ENCODE measurements at places on chromosomes 2 and 18.

GRCh38 chr2:20384953-20385352 is 34.3 kb upstream of the PUM2 start:
- no peak for DNase-seq

DNA sequence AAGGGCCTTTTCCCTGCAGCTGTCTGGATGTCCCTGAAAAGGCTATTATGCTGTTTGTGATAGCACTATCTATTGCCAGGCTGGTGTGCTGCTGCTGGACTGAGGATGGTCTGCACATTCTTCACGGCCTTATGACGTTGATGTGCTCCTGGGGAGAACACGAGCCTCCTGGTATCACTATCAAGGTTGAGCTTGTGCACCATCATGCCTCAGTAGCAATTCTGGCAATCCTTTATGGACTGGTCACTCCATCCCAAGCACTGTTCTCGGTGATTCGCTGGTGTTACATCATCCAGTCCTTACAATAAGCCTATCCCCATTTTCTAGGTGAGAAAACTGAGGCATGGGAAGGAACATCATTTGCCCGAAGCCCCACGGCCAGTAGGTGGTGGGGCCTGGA is 18.2 kb upstream of the CCBE1 start:
- DNase-seq, result no peak

- no peak for DNase-seq
Measured at GRCh38 chr18:26919201-26919600, 53.7 kb upstream of the AQP4 start.

DNA sequence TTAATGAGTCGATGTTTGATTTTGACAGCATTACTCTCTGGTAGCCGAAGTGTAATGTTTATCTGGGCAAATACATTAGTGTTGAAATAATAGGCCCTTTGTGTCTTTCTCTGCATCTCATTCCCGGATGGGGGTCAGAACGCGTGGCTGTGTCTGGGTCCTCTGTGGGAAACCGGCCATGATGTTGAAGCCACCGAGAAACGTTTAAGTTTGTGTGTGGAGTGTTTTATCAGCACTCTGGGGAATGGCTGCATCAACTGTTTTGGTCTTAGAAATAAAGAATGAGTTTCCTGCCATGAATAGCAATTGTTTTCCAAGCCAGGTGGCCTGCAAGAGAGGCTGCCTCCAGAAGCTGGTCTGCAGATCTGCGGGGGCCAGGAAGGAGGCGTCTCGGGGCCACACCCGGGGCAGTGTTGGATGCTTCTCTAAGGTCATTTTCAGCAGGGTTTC is 69.7 kb downstream of the RNF144A start:
- DNase-seq, result no peak

GRCh38 chr18:43422518-43422917 is 145.2 kb upstream of the SYT4 start:
- DNase-seq, result no peak

- DNase-seq, result no peak
Measured at GRCh38 chr2:215527736-215528135, 91.9 kb upstream of the FN1 start.

DNA sequence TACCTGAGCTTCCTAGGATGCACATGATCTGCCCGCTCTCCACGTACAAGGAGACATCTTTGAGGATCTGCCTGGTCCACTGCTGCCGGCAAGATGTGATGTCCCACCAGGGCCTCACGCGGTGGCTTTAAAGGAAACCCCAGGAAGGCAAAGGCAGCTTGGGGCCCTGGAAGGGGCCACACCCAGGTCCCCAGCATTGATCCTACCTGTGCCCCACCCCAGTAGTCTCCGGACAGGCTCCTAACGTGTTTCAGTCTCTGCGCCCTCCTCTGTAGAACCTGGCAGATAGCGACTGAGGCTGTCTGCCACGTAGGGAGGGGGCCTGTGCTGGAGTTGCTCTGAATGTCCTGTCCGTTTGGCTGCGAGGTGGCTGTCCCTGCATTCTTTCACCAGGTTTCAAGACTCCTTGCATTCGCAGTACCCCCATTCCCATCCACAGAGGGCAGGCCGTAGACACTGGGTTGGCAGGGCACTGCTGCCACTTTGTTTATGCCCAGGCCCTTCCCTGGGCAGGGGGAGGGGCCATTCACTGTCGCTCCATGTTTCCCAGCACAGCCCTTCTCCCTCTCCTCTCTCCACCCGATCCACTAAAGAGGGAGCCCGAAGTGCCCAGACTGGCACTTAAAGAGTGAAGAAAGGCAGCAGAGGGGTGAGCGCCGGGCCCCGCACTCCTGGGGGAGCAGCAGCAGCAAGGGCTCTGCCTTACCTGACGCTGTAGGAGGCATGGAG is 644 bp downstream of the ABCG5 start:
- DNase-seq, result no peak

GRCh38 chr2:225270861-225271260 is 128.6 kb upstream of the NYAP2 start:
- peak; percentile 40 for DNase-seq

Measured in memory B cell (primary cell).